ENCODE measurements at places on chromosomes 7 and 10. TPM values are rescaled to one million over a fixed set of nuclear protein-coding genes. Genes with fewer than 3 reads are reported as not detected.

The CTAGE6 gene
- total RNA-seq: not detected

The CYP26C1 gene
- not detected for total RNA-seq

The PRF1 gene
- total RNA-seq: 19.4 TPM

The SSC4D gene
- 0.23 TPM for total RNA-seq

The SEPTIN14 gene
- not detected for total RNA-seq

The TBX20 gene
- 141 TPM for total RNA-seq

The PTF1A gene
- total RNA-seq: not detected

The PPP1R3C gene
- 181 TPM for total RNA-seq

DNA sequence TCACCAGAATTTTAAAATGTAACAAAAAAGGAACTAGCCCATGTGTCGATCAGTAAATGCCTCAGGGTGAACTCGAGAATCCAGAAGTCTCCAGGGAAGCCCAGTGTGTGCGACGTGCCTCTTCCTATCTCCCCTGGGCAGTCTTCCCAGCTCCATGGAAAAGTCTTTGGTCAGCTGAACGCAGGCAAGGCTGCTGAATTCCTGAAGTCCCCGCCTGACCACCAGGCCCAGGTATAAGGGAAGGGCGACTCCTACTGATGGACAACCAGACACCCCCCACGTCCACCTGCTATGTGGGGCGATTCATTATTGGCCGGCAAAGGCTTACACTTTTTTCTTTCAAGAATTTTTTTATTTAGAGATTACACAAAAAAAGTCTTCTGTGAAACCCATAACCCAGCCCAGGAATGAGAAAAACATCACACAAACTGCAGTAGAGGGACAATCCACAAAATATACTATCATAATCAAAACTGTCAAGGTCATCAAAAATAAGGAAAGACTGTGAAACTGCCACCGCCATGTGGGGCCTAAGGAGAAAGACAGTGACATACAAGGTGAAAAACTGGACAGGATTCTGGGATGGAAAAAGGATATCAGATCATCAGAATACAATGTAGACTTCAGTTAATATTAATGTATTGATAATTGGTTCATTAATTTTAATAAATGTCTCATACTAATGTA, 93.5 kb downstream of the CTBP2 start:
- peaks cover 5% of the 10 kb centered on the region for H3K4me1 ChIP-seq
- H3K27me3 ChIP-seq: no peaks in the 10 kb centered on the region
- no peak for DNase-seq
- H3K27ac ChIP-seq: no peak overlapping the region

- peaks cover 8% of the 10 kb centered on the region for H3K27me3 ChIP-seq
- no peak for DNase-seq
- H3K4me3 ChIP-seq: no peak overlapping the region
- H3K36me3 ChIP-seq: no peaks in the 10 kb centered on the region
- H3K4me1 ChIP-seq: peaks cover 18% of the 10 kb centered on the region
- H3K27ac ChIP-seq: no peak overlapping the region
Observed at GRCh38 chr10:102227050-102227449, 951 bp downstream of the ELOVL3 start.

DNA sequence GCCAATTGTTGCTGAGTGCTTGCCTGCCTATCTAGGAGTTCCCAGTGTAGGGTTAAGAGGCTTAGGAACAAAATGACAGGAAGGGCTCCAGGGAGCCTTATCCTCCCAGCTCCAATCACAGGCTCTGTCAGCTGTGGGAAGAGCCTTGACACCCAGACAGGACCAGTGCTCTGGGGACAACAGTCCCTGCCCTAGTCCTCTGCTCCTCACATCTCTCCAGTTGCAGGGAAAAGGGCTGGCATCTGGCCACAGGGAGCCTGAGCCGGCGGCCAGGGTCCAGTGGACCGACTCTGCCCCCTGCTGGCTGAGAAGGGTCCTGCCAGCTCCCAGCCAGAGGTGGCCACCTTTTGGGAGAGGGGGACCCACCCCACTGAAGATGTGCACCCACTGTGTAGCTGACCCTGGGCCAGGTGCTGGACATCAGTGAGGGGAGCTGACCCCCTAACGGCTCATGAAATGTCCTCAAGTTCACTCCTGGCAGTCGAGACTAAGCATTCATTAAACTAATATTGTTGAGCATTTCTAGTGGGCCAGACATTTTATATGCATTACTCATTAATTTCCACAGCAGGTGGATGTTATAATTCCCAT, 17.6 kb downstream of the DNAJB12 start:
- H3K4me1 ChIP-seq: peaks cover 59% of the 10 kb centered on the region
- H3K4me3 ChIP-seq: no peak overlapping the region
- peaks cover 48% of the 10 kb centered on the region for H3K36me3 ChIP-seq
- DNase-seq: peak; percentile 87
- peak overlapping the region; percentile 87 for H3K27ac ChIP-seq

- no peak overlapping the region for H3K4me3 ChIP-seq
- no peaks in the 10 kb centered on the region for H3K36me3 ChIP-seq
- no peaks in the 10 kb centered on the region for H3K27me3 ChIP-seq
Observed at GRCh38 chr10:60989400-60989876, 45.5 kb upstream of the RHOBTB1 start.

- H3K27me3 ChIP-seq: no peaks in the 10 kb centered on the region
- H3K4me1 ChIP-seq: no peaks in the 10 kb centered on the region
- no peak overlapping the region for H3K27ac ChIP-seq
Observed at GRCh38 chr7:158446281-158446680, 141.3 kb downstream of the PTPRN2 start.

- no peaks in the 10 kb centered on the region for H3K4me1 ChIP-seq
- H3K4me3 ChIP-seq: peak overlapping the region; percentile 10
- H3K36me3 ChIP-seq: no peaks in the 10 kb centered on the region
- no peaks in the 10 kb centered on the region for H3K27me3 ChIP-seq
- H3K27ac ChIP-seq: no peak overlapping the region
Observed at GRCh38 chr10:70673043-70673928, 980 bp downstream of the ADAMTS14 start.

DNA sequence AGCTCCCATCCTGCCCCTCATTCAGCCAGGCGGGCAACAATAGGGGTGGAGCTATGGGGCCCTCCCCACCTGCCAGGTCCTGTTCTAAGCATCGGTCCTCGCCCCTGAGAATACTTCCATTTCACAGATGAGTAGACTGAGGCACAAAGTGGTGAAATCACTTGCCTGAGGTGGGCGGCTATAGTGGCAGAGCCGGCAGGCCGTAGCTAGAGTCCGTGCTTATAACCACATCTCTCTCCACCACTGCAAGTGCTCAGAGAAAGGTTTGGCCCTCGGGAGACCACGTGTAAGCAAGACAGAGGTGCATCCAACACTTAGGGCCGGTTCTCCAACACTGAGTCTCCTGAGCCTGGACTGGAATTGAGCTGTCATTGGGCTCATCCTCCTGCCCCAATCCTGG, 145.8 kb upstream of the UNC5B start:
- H3K27me3 ChIP-seq: no peaks in the 10 kb centered on the region
- no peak overlapping the region for H3K4me3 ChIP-seq
- H3K27ac ChIP-seq: peak overlapping the region; percentile 55
- no peaks in the 10 kb centered on the region for H3K36me3 ChIP-seq

DNA sequence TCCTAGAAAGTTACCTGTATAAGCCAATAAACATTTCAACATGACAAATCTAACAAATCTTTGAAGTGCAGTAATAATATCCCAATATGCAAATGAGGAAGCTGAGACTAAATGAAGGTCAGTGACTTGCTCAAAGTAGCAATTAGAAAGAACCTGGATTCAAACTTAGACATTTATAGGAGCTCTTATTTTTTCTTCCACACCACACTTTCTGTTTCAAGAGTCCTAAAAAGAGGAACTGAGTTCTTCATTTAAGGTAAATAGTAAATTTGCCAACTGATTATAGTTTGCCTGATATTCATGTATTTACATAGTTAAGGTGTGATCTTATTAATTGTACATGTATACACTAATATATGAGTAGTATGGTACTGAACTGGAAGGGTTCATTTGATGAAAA, 44.0 kb downstream of the KLHDC10 start:
- DNase-seq: no peak
- no peaks in the 10 kb centered on the region for H3K27me3 ChIP-seq
- H3K4me3 ChIP-seq: no peak overlapping the region
- no peaks in the 10 kb centered on the region for H3K4me1 ChIP-seq
- no peaks in the 10 kb centered on the region for H3K36me3 ChIP-seq

DNA sequence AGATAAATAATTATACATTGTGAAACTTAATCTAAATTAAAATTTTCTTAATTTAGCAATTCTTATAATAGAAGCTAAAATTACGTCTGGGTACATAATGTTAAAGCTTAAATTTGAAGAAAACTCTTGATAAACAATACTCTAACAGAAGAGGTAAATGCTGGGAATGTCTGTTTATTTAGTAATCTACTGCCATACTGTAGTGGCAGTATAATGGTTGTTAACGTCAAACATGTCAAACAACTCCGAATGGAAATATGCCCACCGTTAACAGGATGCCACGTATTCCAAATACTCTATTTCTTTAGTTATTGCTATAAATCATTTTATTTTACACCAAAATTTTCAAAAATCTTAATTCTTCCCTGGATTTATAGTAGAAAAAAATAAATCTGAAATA, 40.0 kb upstream of the PTPN12 start:
- H3K27ac ChIP-seq: no peak overlapping the region
- no peaks in the 10 kb centered on the region for H3K4me1 ChIP-seq
- no peak for DNase-seq
- no peak overlapping the region for H3K4me3 ChIP-seq
- H3K36me3 ChIP-seq: no peaks in the 10 kb centered on the region
- no peaks in the 10 kb centered on the region for H3K27me3 ChIP-seq

- H3K4me1 ChIP-seq: no peaks in the 10 kb centered on the region
- no peaks in the 10 kb centered on the region for H3K27me3 ChIP-seq
- DNase-seq: no peak
Observed at GRCh38 chr10:7233259-7233991, 177.4 kb downstream of the SFMBT2 start.

DNA sequence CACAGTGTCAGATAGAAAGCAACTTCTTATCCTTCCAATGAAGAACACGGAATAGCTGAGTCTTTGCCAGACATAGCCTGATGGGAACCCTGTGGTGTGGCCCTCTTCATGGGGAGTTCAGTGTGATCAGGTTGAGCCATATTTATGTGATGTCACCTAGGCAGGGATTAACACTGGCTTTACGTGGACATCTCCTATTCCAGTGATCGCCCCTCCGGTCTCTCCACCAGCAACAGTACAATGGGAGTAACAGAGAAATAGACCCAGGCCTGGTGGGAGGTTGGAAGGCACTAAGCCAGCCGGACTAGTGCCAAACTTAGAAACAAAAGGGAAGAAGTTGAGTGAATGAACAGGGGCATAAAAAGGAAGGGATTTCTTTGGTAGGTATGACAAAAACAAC, 358.1 kb downstream of the PRPF18 start:
- no peaks in the 10 kb centered on the region for H3K27me3 ChIP-seq
- no peak overlapping the region for H3K4me3 ChIP-seq
- H3K4me1 ChIP-seq: peaks cover 15% of the 10 kb centered on the region
- no peak overlapping the region for H3K27ac ChIP-seq
- no peaks in the 10 kb centered on the region for H3K36me3 ChIP-seq
- no peak for DNase-seq
